Stomach (tissue), 19 donors: ENCODE measurements at places on chromosomes 3 and 15. TPM values are rescaled to one million over a fixed set of nuclear protein-coding genes. Genes with fewer than 3 reads are reported as not detected.

DNA sequence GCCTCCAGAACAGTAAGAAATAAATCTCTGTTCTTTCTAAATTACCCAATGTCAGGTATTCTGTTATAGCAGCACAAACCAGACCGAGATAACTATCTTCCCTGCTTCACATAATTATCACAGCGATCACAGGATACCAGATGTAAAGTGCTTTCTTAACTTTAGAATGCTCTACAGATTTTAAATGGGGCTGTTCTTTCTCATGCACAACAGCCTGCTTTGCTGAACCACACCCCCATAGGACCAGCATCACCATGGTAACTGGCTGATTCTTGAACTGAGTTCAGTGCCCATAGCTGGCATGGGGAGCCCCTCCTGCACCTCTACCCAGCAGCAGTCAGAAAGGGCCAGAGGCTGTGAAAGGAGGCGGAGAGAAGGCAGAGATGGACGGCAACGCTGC, 7.8 kb downstream of the CD80 start:
- no peak for DNase-seq

- DNase-seq = no peak
These were observed 158.7 kb upstream of the NANOGP8 start for GRCh38 chr15:35243758-35244157.

GRCh38 chr3:55203006-55203405, 275.1 kb upstream of the LRTM1 start:
- DNase-seq = no peak

GRCh38 chr3:190381441-190381840, 6.5 kb upstream of the CLDN16 start:
- no peak for DNase-seq

DNA sequence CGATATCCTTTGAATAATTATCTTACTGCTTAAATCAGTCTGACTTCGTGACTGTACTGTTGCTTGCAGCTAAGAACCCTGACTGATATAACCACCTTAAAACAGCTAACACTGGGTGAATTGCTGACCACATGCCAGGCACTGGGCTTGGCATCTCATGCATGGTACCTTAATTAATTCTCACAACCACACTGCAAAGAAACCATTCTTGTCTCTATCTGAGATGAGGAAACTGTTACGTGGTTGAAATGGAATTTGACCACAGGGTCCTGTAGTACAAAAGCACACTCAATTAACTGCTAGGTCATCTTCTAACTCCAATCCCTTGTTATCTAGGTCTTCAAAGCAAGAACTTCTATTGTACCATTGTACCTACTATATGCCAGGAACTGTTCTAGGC, 92.7 kb upstream of the PRICKLE2 start:
- DNase-seq = no peak

GRCh38 chr3:40494698-40495097, 11.1 kb upstream of the ZNF620 start:
- DNase-seq = no peak

DNA sequence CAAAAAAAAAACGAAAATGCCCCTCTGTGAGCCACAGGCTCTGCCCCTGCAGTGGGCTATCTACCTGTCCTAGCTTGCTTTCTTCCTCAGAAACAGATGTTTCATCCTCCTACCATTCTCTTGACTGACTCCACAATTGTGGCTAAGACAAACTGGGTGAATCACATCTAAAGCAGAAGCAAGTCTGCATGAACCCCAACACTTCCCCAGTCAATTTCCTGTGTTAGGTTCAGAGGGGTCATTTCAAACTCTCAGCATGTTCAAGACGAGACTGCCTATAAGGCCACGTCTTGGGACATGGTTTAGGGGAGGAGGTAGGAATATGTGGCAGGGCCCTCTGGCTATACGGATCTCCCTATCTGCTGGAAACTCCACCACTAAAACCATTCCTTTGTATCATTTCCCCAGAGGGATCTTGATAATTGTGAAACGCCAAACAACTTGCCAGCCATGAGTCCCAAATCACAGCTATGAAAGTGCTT, 28.6 kb upstream of the ANKDD1A start:
- no peak for DNase-seq

DNA sequence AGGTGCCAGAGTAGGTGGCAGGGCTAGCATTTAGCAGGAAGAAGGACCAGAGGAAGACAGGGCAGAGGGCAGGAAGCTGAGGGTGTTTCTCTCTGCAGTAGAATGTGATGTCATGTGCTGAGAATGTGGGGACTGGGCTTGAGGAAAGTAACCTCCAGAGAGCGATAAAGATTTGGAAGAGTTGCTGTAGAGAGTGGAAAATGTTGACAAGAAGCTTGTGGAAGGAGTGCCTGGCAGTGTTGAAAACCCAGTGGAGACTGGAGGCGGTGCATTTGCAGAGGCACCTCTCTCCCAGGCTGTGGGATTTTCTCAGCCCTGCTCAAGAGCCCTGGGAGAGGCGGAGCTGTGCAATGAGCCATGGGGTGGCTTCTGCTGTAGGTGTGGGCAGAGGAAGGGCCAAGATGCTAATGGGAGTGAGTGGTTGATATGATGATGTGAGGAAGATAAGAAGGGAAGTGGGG, 54.8 kb downstream of the MESD start:
- peak; percentile 63 for DNase-seq

- no peak for DNase-seq
These were observed 23.4 kb upstream of the TLE3 start for GRCh38 chr15:70120958-70121623.

DNA sequence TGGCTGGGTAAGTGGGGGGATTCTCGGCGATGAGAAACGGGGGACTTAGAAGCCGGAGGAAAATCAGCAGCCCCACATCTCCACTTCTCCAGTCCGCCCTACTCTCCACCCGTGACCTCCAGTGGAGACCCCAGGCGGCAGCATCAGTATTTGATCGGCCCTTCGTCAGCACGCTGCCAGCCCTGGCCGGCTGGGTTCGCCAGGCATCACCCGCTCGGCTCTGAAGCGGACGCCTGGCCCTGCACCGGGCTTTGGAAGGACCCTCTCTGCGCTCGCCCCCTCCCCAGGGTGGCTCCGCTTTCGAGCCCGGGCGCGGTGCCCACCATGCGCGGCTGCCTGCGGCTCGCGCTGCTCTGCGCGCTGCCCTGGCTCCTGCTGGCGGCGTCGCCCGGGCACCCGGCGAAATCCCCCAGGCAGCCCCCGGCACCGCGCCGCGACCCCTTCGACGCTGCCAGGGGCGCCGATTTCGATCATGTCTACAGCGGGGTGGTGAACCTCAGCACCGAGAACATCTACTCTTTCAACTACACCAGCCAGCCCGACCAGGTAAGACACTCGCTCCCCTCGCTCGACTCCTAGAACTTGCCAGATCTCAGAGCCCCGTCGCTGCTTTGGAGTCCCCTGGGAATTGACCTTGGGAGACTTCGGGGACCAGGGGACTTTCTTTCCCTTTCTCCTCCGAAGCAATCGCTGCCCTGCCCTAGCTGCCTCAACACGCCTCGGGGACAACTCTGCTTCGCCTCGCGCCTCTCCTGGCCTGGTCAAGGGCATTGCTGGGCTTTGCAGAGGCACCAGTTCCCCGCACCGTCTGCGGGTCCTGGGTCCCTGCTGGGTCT, 561 bp downstream of the SIDT1 start:
- peak; percentile 47 for DNase-seq

GRCh38 chr15:39593656-39594445, 13.0 kb downstream of the THBS1 start:
- no peak for DNase-seq

DNA sequence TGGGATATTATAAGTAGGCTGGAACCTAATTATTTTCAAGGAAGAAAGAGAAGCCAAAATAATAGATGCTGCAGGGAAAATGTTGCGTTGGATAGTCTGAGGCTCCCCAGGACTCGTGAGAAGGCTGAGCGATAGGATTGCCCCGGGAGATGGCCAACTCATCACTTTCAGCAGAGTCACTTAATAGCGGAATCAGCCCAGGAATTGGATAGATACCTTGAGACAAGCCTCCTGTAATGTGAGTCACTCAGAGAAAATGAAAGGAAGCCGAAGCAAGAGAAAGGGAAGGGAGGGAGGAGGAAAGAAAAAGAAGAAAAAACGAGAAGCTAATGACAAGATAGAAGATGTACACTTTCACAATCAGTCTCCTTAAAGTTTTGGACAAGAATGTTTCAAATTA, 94.3 kb downstream of the SQOR start:
- no peak for DNase-seq

DNA sequence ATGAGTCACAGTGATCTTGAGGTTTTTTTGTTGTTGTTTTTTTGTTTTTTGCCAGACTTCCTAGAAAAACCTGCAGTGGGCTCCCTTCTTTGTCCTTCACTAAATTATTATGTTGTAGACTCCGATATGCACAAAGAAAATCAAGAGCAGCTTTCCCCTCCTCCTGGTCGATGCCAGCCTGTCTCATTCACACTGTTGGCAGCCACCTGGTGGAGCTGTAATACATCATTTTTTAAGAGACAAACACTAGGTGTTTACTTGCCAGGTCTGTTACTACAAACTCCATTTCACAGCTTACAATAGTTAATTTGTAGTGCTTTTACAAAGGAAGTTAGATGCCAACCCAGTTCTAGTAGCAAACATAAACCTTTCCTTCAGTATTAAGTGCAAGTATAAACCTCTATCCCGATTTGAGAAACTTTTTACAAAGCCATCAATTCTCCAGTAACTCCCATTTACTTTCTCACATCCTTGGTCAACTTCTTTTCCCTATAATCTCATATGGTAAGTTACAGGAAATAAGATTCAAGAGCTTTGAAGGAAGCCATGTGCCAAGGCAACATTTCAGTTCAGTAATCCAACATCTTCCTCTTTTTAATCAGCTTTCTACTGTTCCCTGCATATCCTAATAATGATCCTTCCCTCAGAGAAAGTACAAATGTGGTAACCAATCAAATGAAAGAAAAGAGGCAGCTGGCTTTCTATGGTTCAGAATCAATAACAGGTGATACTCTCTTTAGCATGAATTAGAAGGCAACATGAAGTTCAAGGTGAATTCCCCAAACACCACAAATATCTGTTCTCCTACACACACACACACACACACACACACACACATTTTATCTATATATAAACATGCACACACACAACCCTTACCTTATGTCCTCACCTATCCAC, 14.0 kb downstream of the AAGAB start:
- peak; percentile 60 for DNase-seq

GRCh38 chr3:134357914-134358811, 16.1 kb downstream of the AMOTL2 start:
- peak; percentile 84 for DNase-seq

DNA sequence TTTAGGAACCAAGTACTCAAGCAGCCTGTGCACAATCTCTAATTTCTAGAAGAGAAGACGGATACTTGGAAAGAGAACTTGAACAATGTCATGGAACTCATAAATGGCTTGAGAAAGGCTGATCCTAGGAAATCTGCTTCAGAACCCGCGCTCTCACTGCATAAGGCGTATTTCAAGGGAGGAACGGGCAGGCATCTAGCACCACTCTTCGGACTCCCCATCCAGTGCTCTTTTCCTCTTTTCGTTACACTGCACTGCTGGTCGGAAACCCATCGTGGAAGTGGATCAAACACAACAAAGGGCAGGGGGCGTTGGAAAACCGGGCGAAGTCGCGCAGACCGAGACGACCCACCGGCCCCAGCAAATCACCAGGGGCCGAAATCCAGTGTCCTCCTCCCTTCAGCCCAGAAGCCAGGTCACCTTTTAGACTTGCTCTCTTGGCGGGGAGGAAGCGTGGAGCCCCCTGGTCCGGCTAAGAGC, 539 bp upstream of the TLNRD1 start:
- no peak for DNase-seq

DNA sequence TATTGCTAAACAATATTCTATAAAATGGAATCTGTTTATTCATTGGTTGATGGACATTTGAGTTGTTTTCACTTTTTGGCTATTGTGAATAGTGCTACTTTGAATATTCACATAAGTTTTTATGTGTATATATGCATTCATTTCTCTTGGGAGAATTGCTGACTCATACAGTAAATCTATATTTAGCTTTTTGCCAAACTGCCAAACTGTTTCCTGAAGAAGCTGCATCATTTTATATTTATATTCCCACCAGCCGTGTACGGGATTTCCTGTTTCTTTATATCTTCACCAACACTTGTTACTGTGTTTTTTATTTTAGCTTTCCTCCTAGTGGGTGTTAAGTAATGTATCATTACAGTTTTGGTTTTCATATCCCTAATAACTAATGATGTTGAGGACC, 12.5 kb upstream of the TCAIM start:
- DNase-seq = no peak

DNA sequence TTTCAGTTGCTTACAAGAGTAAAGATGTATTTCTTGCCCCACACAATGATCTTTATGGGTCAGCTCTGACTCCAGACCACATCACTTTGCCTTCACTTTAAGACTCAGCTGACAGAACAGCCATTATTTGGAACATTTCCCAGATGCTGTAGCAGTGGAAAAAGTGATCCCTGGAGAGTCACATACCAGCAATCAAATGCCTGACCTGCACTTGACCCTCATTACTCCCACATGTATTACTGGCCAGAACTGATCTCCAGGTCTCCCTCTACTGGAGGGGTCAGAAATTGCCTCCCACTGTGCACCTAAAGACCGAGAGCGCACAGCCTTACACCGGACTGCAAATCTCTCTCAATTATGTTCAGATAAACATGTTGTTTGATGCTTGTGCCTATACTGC, 88.6 kb upstream of the ZNF385D start:
- no peak for DNase-seq

GRCh38 chr3:185089343-185089742, 63.5 kb downstream of the C3orf70 start:
- DNase-seq = no peak

GRCh38 chr3:33061782-33062181, 35.2 kb downstream of the GLB1 start:
- no peak for DNase-seq

GRCh38 chr3:151439652-151440125, 21.2 kb downstream of the IGSF10 start:
- DNase-seq = no peak

CFAP100 gene
- total RNA-seq = not detected

RARB gene
- total RNA-seq = 13.9 TPM

CDV3 gene
- 160 TPM for total RNA-seq

ELP6 gene
- 7.1 TPM for total RNA-seq

GHSR gene
- total RNA-seq = not detected

HAUS2 gene
- 22.0 TPM for total RNA-seq

C15orf40 gene
- total RNA-seq = 13.4 TPM

LRRC2 gene
- total RNA-seq = 4.6 TPM

CDC25A gene
- 1.3 TPM for total RNA-seq

MESP2 gene
- total RNA-seq = not detected
